Activated CD4-positive, CD25-positive, alpha-beta regulatory T cell treated with anti-CD3 and anti-CD28 coated beads, Interleukin-2, amount 50 U/mL, for 24 hours (primary cell): ENCODE measurements at places on chromosomes 13 and 19.

GRCh38 chr13:69373747-69374425, 733.7 kb upstream of the ATXN8OS start:
- no peak for ATAC-seq

DNA sequence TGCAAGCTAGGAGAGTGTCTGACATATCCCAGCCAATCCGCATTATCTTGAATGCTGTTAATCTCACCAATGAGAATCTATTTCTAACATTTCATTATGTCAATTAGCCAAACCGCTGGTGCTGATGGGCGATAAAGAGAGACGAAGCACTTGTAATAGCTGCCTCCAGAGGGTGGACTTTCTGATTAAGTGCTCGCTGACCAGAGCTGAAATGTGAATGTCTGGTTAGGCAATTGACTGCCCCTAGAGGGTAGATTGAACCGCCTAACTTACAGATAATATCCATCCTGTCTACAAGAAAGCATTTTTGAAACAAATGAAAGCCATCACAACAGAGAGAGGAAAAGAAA, 552 bp upstream of the GRWD1 start:
- peak; percentile 7 for ATAC-seq

- no peak for ATAC-seq
Measured at GRCh38 chr19:22530042-22530441, 104.1 kb upstream of the ZNF492 start.

- no peak for ATAC-seq
Measured at GRCh38 chr19:29491995-29492577, 33.7 kb upstream of the VSTM2B start.

- ATAC-seq, result peak; percentile 55
Measured at GRCh38 chr19:5718579-5719273, 1.2 kb downstream of the LONP1 start.

- no peak for ATAC-seq
Measured at GRCh38 chr13:99803141-99803540, 168.4 kb downstream of the ZIC5 start.

DNA sequence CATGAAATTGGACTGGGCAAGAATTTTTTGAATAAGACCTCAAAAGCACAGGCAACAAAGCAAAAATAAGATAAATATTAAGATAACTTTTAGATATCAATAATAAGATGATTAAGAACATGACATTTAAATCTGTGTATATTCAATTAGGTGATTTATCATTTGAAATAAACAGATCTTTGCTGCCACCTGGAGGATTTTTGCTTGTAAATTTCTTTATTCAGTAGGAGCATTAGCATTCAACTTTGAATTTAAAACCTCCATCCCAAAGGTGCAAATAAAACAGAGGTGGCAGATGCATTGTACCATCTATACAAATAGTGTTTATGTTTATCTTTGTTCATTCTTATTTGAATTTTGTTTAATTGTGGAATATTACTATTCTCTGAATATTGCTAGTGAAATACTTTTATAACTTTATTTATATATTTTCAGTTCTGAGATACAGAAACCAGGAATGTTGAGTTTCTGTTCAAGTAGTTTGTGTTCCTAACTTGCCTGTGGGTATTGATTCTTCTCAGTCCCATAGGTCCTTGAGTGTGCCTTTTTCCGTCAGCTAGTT, 20.9 kb downstream of the COG6 start:
- ATAC-seq, result no peak

- no peak for ATAC-seq
Measured at GRCh38 chr13:62663767-62664166, 1248.1 kb upstream of the PCDH20 start.
